ENCODE measurements at places on chromosomes 11 and 22.

DNA sequence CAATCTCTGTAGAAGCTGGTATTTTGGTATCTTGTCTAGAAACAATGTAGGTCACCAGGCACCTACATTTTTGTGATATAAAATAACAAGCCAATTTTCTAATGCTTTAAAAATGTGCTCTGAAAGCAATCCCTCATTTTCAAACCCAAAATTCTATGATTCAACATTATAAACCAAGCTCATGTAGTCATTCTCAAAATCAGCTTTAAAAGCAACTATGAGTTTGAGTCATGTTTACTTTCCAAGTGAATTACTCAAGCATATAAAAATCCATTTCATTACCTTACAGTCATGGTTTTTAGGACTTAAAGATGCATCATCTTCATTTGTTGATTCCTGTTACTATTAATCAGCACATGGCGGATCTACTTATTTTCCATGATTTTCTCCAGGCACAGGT, 216.4 kb downstream of the GRM5 start:
- no peak for DNase-seq

- no peak for DNase-seq
Observed at GRCh38 chr11:70925238-70925637, 327.1 kb downstream of the SHANK2 start.

- no peak for DNase-seq
Observed at GRCh38 chr22:48727454-48728058, 1100.1 kb downstream of the BRD1 start.

DNA sequence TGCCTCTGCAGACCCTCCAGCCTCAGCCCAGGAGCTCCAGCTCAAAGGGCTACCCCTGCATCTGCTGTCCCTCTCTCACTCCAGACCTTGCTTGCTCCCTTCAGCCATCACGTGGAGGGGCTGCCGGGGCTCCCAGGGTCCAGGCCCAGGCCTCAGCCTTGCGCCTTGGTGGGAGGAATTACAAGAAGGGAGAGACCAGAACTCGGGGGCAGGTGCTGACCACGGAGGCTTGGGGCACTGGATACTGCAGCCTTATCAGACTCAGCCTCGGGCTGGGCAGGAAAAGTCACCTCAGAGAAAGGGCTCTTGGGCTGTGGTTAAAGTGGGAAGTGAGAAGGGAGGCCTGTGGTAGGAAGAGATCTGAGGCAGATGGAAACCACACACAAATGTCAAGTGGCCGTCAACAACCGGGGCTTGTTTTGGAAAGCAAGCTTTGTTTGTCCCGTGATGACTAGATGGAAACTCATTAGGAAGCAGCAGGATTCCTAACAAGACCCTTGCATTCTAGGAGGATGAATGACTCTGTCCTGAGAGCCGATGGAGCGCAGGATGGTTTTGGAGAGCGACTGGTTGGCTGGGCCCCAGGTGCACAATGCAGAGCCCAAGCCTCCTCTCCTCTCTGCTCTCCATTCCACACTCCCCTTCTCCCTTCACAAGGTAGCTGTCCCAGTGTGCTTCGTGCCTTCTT, 1321.7 kb downstream of the TBC1D22A start:
- no peak for DNase-seq

- no peak for DNase-seq
Observed at GRCh38 chr11:125261588-125261987, 97.0 kb downstream of the PKNOX2 start.

DNA sequence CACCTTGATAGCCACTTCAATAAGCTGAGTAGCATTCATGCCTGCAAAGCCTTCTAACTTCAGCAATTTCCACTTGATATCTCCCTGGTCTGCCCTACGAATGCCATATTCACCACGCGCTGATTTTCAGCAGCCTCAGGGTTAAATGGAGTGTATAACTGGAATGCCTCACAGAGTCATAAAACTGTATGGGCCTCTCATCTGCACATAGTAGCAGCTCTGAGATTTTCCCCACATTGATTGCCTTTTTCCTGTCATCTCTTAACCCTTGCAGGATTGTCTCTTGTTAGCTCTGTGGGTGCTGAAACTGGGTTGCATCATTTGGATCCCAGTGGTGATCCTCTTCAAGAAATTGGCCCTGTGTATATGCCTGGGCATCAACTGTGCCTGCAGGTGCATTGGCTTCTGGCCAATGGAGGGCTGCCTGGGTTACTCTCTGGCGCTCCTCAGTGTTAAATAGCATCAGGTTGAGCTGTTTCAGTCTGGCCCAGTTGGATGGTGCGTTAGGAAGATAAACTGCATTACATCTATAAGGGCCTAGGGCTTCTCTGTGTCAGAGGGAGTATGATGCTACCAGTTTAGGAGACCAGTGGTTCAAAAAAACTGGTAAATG, 17.4 kb upstream of the GLYATL1 start:
- peak; percentile 72 for DNase-seq

GRCh38 chr11:130464291-130464812, 15.9 kb downstream of the ADAMTS15 start:
- DNase-seq, result no peak

DNA sequence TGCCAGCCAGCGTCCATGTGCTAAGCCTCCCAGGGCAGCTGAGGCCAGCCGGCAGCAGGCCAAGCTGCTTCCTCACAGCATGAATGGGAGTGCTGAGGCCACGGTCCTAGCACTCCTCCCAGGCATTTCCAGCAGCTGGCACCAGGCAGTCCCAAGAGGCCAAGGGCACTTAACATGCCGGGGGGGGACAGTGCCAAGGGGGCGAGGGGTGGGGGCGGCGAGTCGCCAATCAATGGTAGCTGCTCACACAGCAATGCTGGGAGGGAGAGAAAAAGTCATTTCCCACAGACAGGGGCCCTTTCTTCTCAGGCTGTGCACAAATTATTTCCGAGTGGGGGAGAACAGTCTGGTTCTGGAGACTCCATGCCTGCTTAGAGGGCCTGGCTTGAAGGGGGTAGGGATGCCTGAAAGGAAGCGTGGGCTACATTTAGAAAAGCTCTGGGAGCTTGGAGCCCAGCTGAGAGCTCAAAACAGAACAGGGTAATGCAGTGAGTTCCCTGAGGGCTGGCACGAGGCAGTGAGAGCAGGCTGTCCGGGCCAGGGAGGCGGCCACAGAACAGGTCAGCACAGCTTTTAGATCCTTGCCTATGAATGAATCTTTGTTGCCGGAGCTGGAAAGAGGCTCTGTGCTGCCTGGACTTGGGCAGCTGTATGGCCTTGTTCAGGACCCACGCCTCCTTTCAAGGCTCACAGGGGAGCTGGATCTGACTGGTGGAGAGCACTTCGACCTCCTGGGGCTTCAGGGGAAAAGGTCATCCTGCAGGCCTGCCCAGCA, 14.4 kb upstream of the TBC1D10A start:
- DNase-seq, result no peak

DNA sequence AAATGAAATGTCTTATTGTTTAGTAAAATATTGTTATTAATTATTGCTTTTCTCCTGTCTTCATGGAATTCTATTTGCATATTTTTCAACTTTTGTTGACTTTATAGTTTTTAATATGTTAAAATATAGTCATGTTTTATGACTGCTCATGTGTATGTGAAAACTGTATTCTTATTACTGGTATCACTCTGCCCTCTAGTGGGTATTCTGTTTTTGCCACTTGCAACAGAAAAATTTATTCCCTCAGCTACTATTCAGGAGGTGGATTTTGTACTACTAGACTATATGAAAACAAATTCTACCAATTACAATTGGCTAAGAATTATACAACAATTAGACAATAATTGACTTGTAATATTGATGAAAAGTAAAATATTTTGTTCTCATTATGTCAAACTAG, 45.0 kb downstream of the OR4C6 start:
- peak; percentile 28 for DNase-seq

DNA sequence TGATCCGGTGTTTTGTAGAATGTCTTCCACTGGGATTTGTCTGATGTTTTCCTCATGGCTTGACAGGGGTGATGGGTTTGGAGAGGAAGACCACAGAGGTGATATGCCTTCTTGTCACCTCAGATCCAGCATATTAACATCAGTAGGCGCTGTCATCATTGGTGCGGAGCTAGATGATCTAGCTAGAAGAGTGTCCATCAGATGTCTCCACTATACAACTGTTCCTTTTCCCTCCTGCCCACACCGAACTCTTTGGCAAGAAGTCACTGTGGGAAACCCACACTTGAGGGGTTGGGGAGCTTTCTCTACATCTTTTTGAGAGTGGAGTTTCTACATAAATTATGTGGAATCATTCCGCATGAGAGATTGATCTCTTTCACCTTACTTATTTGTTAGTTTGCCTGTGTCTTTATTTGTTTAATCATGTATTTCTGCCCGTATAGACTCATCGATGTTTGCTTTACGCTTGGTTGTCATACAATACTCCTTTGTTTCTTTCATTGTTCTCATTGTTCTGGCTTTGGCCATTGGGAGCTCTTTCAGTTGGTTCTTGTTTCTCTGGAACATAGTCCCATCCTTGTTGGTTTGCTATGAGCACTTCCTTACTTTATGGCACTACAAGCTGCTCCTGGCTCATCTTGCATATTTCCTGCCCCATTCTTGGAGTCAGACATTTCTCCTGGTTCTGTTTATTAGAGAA, 1420.3 kb downstream of the BRD1 start:
- no peak for DNase-seq

GRCh38 chr22:44172370-44173108, 8.2 kb upstream of the PARVG start:
- DNase-seq, result peak; percentile 4

GRCh38 chr11:67269401-67270255, 3.4 kb downstream of the GRK2 start:
- DNase-seq, result no peak

GRCh38 chr22:38317122-38317994, at the start of gene CSNK1E:
TSS of gene CSNK1E (minus strand) at chr22:38317433. CDS start at chr22:38314157, 3,276 bp downstream.
- DNase-seq, result peak; percentile 55

DNA sequence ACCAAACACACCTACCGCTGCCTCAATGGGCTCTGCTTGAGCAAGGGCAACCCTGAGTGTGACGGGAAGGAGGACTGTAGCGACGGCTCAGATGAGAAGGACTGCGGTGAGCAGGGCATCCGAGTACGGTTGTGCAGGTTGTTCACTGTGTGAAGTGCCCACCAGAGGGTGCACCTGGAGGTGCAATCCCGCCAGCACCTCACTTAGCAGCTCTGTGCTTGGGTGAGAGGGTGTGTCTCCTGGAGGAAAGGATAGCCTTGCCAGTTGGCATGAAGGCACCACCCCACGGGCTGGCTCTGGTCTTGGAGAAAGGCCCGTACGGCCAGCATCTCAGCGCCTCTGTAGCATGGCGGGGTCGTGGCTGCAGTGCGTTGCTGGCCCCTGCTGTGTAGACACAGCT, 39.4 kb downstream of the ST14 start:
- DNase-seq, result no peak

- peak; percentile 65 for DNase-seq
Observed at GRCh38 chr11:64251016-64251752, at the start of gene PLCB3. TSS of gene PLCB3 (plus strand) at chr11:64251530. CDS start at chr11:64251650, 120 bp downstream.

- DNase-seq, result peak; percentile 19
Observed at GRCh38 chr11:6655020-6655789, 404 bp downstream of the DCHS1 start.

DNA sequence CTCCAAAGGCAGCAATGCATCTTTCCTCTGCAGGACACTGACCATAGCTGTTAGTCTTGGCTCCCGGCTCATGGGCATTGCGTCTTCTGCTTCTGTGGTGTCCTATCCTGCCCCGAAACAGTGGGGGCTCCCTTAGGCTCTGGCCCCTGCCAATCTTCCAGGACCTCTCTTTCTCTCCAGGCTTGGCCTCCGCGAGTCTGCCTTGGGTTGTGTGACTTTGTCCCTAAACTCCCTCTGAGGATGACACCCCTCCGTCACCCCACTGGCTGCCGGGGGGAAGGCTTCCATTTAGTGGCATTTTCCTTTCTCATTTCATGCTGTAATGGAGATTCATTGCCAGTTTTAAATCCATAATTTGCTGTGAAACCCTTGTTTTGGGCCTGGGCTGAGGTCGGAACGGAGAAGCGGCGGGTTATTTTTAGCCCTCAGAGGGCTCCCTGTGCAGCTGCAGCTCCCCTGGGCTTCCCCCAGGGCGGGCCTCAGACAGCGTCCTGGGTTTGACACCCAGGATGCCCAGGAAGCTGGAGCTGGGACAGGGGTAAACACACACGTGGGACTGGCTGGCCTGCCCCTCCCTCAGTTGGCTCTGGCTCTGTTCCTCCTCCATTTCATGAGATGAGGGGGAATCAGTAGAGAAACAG, 156.1 kb downstream of the ST3GAL4 start:
- DNase-seq, result no peak

- DNase-seq, result no peak
Observed at GRCh38 chr11:35579557-35580396, 38.5 kb upstream of the FJX1 start.

DNA sequence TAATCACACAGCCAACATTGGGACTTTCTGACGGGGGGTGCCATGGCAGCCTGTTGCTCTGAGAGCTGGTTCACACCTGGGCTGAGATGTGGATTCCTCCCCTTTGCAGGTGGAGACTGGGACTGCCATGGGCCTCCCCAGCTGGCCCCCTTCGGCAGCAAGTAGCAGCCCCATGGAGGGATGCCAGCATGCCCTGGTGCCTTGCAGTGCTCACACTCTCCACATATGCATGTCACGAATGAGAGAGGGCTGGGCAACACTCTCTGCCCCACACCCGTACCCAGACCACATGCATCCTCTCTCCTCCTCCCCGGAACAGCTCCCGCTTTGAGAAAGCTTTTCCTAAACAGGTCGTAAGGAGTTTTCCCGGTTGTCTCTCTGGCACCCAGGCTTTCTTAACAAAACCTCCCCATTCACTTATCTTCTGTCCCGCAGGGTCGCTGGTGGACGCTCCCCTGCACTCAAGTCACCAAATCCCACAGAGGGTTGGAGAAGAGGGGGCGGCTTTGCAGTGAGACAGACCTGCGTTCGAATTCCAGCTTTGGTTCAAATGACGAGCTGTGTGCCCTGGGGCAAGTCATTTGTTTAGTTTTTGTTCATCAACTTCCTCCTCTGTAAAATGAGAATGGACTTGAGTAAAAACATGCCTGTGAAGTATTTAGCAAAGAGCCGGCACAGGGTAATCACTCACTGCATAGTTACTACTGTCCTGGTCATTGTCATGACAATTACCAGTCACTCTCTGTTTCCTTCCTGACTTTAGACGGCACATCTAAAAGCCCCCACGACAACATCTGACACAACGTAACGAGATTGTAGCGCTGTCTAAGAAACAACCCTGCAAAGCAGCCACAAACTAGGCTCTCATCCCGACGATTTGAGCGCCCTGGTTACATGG, 231.3 kb upstream of the B3GAT1 start:
- DNase-seq, result no peak

GRCh38 chr11:1656061-1656441, 26.5 kb downstream of the KRTAP5-5 start:
- DNase-seq, result no peak

GRCh38 chr11:78532991-78533390, 41.7 kb downstream of the NARS2 start:
- DNase-seq, result no peak

- DNase-seq, result no peak
Observed at GRCh38 chr22:39959640-39960447, at the start of gene TMA7B. TSS of gene TMA7B (plus strand) at chr22:39960397. CDS start at chr22:39964375, 3,978 bp downstream.

DNA sequence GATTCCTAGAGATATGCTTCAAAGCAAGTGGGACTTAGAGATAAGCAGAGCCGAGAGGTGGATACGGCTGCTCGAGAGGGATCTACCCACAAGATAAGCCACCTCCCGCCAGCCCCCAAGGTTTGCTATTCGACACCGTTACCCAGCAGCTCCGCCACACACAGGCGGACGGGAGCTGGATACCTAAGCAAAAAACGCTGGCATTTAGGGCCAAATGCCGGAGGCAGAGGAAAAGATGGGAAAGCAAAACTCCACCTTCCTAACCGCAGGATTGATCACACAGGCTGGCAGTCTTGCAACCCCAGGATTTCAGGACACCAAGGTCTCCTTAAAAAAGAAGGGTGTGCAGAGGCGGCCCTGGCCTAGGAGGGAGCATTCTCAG, 709 bp downstream of the FTH1 start:
- DNase-seq, result peak; percentile 40

Data from NCI-H1092 treated with DMSO at 0.1 percent for 48 hours (cell line).